ENCODE measurements at places on chromosomes 7 and 10.
A peak's percentile ranks its signal among the peaks of the same experiment; 100 is the strongest.

DNA sequence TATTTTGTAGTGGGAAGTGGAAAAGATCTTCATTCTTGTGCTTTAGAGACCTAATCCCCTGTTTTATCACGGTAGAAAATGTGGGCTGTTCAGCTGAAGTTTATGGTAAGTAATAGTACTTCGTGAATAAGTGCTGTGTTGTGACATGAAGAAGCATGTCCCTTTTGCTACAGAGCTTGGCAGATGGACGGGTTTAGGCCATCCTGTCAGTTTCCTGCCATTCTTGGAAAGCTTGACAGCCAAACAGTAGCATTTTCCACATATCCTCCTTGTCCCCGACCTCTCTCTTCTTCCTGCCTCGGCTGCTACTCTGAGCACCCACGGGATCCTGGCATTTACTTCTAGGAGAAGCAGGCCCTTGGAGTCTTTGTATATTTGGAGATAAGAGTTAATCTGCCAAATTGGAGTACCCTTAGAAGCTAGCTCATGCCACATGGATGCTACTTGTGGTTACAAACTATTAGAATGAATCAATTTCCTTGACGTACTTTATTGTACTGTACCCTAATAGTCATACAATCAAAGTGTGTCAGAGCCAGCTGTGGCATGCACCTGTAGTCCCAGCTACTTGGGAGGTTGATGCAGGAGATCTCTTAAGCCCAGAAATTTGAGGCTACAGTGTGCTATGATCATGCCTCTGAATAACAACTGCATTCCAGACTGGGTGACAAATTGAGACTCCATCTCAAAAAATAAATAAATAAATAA, 39.2 kb downstream of the PNLIPRP3 start:
- DNase-seq = no peak

- no peak for DNase-seq
Observed at GRCh38 chr7:36946401-36946739, 222.1 kb upstream of the AOAH start.

GRCh38 chr7:80082213-80082612, 52.4 kb upstream of the GNAI1 start:
- no peak for DNase-seq

GRCh38 chr7:55075464-55076021, 56.7 kb downstream of the EGFR start:
- no peak for DNase-seq

DNA sequence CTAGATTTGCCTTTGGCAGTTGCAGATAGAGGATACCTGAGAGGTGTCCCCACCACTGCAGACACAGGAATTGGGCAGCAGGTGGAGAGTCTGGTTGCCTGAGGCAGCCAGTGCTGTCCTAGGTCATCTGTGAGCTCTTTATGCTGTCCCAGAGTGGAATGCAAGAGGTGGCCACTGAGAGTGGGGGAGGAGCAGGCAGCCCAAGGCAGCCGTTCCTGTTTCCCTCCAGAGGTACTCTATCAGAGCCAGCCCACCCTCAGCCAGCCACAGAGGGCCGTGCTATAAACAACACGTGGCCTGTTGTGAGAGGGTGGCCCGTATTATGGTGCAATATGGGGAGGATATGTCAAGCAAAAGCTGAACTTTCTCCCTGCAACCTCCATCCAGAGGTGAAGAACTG, 8.5 kb downstream of the LRRC18 start:
- no peak for DNase-seq

DNA sequence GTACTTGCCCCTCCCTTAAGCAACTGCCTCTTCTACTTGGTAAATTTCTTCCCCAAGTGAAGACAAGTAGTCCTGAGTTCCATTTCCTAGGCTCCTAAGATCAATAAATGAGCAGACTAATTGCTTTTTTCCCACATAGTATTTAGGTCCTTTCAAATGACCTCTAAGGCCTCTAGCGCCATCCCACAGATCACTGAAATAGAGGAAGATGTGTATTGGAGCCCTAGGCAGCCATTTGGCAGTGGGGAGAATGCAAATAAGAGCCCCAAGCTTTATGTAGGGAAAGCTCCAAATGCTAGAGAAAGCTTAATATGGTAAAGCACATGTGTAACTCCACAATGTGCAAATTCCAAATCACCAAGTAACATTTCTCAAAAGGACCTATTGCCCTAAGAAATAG, 316.5 kb upstream of the PHF14 start:
- DNase-seq = no peak

GRCh38 chr7:102412548-102412947, 16.4 kb downstream of the PRKRIP1 start:
- peak; percentile 31 for DNase-seq

DNA sequence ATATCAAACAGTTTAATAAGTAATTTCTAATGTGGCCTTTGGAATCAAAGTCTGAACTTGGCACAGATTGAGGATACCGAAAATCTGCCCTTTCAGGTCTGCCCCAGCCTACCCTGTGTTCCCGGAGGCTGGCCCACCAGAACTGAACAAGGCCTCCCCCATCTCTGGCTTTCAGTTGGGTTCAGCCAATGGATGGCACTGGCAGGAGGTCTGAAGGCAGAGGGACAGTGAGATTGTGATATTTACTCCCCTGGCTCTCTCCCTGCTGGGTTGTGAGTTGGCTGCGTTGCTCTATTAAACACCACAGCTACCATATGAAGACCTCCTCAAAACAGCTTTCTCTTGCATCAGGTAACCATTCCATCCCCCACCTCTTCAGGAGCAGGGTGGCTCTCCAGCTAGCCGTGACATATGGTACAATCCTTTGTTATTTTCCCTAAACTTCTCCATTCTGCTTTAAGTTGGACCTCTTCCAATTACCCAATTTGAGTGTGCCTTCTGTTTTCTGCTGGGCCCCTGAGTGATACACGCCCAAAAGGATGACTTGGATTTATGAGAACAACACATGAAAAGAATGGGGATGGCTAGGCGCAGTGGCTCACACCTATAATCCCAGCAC, 28.1 kb downstream of the DNMBP start:
- DNase-seq = no peak

DNA sequence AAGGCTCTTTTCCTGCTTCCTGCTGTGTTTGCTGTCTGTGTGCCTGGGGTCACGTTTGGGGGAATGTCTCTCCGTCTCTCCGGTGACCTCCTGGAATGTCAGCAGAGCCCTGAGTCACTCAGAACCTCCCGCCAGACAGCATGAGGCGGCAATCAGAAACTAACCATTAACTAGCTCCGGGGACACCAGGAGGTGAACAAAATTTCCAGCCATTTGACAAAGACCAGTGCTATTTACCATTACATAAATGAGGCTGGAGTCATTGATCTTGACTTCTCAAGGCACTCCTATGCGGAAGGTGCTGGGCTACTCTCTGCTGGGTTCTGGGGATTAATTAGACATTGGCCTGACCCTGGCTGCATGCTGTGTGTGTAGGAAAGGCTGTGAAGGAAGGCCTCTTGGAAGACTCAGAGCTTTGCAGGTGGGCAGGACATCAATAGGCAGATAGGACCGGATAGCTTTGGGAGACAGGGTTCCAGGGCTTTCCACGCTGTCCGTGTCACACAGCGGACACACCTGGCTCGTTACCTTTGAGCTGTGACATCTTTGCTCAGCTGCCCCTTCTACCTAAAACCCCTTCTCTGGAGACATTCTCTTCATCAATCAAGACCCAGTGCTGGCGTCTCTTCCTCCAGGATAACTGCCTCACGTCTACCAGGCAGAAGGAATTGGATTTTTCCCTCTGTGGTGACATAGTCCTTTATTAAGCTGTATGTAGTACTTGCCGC, 77.0 kb downstream of the PFKFB3 start:
- DNase-seq = no peak

DNA sequence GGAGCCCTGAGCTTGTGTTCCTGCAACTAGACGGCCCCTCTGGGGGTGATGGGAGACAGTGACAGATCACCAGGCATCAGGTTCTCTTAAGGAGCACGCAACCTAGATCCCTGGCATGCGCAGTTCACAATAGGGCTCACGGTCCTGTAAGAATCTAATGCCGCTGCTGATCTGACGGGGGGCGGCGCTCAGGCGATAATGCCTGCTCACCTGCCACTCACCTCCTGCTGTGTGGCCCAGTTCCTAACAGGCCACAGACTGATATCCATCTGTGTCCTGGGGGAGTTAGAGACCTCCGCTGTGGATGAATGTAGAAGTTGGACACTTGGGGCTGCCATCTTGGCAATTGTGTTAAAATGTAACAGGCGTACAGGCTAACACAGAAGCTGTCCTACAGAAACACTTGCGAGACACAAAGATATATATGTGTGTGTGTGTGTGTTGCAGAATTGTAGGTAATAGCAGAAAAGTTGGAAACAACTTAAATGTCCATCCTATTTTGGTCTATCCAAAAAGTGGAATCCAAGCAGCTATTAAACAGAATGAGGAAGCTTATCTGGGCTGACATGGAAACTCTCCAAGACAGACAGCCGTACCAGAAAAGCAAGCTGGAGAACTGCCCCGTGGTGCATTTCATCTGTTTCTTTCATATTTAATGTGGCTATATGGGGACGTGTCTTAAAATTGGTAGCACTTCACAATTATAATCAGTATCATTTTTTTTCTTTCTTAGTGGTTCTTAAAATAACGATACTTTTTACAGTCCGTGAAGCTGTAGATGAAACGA, 82.8 kb downstream of the MKI67 start:
- DNase-seq = no peak

DNA sequence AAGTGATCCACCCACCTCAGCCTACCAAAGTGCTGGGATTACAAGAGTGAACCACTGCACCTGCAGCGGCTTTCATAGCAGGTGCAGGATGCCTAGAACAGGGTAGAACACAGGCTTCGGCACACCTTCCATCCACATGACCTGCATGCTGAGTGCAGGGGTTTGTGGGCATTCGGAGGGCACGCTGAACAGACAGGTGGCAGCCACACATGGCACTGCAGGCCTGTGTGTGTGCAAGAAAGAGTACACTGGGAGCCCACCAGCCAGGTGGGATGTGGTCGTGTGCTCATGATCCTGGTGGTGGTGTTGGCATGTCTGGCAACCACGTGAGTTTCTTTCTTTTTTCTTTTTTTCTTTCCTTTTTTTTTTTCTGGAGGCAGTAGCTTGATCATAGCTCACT, 38.4 kb downstream of the GRID2IP start:
- DNase-seq = no peak

- DNase-seq = no peak
Observed at GRCh38 chr10:19937989-19938388, 121.8 kb downstream of the PLXDC2 start.

DNA sequence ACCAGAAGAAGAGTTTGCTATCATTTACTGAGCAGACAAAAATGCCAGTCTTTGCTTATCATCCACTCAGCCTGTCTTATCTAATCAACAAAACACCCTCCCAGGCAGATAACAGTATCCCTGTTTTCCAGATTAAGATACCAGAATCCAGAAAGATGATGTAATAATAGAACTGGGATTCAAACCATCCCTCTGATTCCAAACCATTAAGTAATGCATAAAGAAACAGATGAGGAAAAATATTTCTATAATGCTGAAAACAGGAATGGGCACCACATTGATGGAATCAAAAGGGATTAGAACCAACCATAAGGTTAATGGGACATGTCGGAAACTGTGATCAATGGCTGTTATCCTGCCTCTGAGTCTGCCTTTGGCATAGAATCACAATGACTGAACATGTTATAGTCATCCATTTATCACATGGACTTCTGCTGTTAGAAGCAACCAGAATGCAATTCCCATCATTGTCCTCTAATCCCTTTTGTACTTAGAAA, 92.1 kb upstream of the RSU1 start:
- no peak for DNase-seq

- no peak for DNase-seq
Observed at GRCh38 chr10:23046027-23046426, 49.4 kb upstream of the MSRB2 start.

DNA sequence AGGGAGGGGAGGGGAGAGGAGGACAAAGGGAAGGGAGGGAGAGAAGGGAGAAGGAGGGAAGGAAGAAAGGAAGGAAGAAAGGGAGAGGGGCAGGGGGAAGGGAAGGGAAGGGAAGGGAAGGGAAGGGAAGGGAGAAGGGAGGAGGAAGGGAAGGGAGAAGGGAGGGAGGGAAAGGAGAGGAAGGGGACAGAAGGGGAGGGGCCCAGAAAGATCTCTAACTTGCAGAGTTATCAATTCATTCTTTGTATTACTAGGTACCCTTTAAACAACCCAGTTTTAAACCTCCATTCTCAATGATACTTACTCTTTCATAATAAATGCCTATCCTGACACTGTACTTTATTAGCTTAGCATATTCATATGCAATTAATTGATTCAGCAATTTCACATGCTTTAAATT, 192.0 kb downstream of the ELMO1 start:
- DNase-seq = no peak

GRCh38 chr10:6929148-6929830, 349.2 kb upstream of the PRKCQ start:
- no peak for DNase-seq

- DNase-seq = no peak
Observed at GRCh38 chr7:37191797-37192196, 256.9 kb downstream of the ELMO1 start.

DNA sequence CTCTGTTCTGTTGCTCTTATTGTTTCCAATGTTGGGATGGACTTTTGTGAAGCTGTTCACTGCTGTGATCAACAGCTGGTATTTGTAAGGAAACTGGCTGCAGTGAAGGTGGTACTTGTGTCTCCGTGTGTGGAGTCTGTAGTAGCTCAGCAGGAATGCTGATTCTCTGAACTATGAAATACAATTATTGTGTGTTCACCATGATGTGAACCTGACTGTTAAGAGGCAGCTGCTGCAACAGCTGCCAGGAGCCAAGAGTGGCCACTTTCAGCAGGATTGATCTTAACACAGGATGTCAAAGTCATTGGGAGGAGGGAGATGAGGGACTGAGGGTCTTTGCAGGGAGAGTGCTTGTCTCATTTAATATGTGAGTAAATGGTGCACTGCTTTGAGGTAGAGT, 13.9 kb downstream of the VSTM2A start:
- DNase-seq = no peak

DNA sequence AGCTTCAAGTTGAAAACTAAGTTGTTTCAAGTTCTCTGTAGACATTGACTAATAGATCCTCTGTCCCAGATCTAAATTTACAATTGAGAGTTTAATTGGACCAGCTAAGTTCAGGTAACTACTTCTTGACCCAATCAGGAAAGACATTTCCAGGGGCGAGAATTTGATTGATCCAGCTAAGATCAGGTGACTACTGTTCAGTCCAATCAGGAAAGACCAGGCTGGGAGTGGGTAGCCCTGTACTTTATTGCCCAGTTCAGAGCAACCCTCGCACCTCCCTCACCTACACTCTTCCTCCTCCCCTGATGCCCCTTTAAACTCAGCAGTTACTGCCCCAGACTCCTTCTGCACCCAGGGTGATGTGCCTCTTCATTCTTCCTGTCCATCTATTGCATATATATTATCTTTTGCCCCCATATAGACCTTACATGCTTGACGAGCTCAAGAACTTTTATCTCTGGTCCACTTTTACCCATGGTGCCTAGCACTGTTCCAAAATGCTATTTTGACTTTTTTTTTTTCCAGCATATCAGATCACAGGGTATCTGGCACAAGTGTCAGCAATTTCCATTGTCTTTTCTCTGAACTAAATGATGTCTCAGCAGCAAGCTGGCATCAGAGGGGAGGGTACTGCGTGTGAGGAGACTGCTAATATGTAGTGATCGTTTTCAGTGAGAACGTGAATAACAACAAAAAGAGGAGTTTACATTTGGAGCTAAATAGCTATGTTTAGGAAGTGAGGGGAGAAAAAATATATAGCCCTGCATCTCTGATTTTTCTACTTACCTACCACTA, 169.4 kb downstream of the KIAA1217 start:
- DNase-seq = no peak
